ENCODE measurements at places on chromosomes 5 and 9.

DNA sequence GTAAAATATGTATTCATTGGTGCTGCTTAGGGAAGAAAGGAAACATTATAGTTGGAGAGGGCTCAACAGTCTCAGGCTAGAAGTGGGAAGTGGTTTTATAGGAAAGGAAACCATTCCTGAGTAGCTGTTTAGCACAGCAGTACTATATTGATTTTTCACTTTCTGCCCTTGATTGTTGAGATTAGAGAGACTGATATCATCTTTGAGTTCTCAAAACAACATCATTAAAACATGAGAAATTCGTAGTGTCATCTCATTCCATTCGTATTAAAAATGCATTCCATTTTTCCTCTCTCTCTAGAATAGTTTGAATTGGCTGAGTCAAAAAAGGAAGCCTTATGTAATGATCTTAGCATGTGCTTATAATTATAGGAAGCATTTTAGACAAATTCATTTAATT lies 14.1 kb downstream of the POLR3G start:
- DNase-seq = no peak

DNA sequence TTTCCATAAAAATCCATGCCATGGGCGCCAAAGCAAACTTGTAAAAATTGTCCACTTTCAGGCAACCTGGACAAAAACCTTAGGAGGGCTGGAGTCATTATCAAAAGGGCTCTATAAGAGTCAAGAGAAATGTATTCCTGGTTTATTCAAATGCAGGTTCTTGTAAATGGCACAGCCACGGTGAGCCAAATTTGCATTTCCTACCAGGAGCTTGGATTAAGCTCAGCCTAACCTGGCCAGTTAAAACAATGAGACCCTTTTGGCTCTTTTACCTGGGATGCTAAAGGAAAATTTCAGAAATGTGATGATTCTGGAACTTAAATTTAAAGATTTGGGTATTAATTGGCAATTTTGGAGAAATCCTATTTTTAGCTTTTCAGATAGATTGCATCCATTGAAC lies 8.9 kb upstream of the ZNF474 start:
- no peak for DNase-seq

DNA sequence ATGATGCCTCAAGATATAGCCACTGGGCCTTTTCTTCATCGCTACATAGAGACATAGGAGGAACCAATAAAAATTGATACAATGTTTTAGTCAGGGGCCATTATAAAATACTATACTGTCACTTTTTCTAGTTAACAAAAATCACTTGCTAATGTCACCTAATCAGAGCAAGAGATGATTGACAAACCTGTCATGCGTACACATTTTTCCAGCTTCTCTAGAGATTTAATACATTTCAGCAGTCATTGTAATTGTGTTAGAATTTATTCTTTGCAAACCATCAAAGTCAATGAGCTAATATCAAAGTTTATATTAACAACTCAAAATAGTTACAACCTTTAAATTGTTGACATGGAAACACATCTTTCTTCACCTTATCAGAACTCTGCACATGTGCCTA lies 513.6 kb upstream of the SEMA6A start:
- no peak for DNase-seq

DNA sequence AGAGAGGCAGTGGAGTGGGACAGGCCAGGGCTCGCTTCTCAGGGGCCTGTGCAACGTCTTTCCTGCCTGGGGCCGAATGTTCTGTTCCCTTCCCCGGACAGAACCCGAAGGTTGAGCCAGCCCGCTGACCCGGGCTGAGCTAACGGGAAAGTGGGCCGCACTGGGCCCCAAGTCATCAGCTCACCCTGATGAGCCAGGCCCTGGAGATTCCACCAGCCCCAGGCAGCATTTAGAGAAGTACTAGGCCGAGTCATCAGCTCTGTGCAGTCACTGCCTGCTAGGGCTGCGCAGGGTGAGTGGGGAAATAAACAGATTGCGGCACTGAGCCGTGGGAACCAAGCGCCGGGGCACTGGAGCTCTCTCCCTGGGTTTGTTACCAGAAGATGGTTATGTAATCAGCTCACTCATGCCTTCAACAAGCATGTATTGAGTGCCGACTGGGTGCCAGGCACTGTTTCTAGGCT lies 29.1 kb upstream of the DUSP1 start:
- no peak for DNase-seq

GRCh38 chr5:43711496-43711895 lies 108.5 kb downstream of the NNT start:
- DNase-seq = no peak

DNA sequence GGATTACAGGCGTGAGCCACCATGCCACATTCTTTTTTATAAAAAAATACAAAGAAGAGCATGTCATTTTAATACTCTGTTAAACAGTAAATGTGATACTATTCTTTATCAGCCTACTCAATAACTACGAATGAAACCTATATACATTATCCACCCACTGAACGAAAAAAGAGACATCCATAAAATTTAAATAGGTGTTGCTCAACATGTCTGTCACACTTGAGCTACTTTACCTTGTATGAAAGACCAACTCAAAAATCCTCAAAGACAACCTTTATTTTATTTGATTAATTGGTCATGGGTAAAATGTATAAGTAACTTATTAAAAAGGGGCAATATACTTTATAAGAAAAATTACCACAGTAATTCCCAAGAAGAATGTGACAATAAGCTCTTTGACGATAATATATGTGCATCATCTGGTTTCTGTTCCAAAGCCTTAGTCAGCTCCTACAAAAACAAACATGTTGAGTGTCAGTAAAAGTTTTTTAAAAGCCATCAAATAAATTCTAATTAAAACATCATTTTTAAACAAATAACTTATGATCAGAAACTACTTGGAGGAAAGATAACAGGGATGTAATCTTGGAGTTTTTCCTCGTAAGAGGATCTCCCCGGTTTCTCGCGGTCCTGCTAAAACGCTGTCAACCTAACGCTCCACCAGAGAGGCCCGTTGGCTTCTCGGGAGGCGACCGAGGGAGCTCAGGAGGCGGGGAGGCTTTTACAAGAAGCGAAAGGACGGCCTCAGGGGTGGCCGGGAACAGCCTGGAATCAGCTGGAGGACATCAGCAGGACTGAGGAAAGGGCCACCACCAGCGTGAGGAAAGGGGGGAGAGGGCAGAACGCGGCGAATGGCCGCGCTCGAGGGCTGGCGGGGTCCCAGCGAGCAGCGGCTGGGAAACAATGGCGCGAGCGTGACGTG lies 13.5 kb upstream of the ANKRD18B start:
- peak; percentile 58 for DNase-seq

DNA sequence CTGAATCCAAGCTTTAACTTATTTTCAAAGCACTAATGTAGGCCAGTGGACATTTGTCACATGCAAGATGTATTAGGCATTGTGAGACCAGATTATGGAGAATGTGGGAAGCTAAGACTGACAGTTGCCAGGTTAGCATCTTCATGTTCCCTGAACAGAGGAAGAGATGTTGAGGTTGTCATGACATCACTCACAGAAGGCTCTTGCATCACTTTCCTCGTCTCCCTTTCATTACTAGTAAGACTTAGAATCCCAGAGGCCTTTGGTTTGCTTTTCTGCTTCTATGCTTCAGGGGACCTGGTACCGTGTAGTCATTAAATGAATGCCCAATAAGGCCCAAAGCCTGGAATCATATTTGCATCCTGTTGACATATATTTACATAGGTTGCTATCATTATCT lies 76.4 kb upstream of the RPS23 start:
- DNase-seq = no peak

GRCh38 chr5:126124706-126125345 lies 298.4 kb upstream of the GRAMD2B start:
- no peak for DNase-seq

DNA sequence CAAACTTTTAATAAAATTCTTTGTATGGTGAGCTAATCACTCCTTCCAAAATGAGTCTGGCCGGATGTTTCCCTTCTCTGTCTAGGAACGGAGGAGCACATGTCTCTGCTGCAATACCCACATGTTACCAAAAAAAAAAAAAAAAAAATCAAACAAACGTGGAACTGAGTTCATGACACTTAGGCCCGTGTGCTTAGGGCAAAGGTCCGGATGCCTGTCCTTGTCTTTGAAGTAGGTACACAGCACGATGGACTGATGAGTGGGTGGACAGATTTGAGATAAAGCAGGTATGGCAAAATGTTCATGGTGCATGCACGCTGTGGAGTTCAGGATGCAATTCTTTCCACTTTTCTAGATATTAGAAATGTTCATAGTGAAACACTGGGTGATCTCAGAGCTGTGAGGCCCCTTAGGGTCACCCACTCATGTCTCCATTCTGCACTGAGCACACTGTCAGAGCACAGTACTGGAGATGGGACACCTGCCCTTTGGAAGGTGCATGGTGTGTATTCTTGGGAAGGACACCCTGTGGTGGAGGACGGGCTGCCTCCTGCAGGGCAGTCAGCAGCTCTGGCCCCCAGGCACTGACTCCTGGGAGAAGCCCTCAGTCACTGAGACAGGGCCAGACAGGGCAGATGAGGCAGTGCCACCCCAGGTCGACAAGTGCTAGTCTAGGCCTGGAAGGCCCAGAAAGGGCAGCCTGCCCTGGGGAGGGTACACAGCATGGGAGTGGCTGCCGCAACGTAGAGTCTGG lies 43.6 kb downstream of the GADD45G start:
- DNase-seq = no peak

- DNase-seq = no peak
These were observed 6.6 kb upstream of the FAM151B start for GRCh38 chr5:80481019-80481893.

DNA sequence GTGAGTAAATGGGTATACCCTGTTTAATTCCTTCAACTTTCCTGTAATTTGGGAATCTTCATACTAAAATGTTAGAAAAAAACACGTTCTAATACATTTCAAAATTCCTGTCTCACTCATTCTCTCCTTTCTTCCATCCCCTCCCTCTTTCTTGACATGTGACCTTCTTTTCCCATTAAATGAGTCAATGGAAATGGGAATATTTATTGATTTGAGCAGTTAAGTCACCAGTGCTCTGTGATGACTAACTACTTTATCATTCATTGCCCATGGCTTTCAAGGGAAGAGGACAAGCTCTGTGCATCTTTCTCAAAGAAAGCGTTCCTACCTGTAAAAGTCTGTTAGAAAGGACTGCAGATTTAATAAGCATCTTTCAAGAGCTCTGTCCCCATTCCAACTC lies 144.4 kb upstream of the MAP3K1 start:
- DNase-seq = no peak

GRCh38 chr9:94864196-94864595 lies 137.7 kb downstream of the AOPEP start:
- no peak for DNase-seq

GRCh38 chr5:158283397-158283796 lies 424.5 kb upstream of the CLINT1 start:
- DNase-seq = no peak

DNA sequence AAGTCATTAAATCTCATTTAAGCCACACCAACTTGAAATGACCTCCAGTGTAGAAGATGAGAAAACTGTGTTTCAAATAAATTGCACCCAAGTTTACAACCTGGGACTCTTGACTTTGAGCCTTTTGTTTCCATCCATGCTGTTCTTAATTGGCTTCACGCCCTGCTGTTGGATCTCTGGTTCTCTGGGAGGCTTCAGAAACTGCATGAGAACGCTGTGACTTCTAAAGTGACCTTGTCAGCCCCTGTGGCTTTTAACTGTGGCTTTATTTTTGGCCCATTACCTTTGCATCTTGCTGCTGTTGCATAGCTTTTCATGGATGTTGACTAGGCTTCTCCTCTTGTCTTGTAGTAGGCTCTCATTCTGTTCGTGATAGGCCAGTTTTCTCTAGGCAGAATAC lies 29.3 kb downstream of the TNFAIP8 start:
- DNase-seq = no peak

- no peak for DNase-seq
These were observed 7.8 kb downstream of the RAI14 start for GRCh38 chr5:34663771-34664496.

GRCh38 chr9:13268469-13268868 lies 11.0 kb downstream of the MPDZ start:
- DNase-seq = no peak

- DNase-seq = no peak
These were observed 43.9 kb downstream of the PDZD2 start for GRCh38 chr5:31682851-31683250.

DNA sequence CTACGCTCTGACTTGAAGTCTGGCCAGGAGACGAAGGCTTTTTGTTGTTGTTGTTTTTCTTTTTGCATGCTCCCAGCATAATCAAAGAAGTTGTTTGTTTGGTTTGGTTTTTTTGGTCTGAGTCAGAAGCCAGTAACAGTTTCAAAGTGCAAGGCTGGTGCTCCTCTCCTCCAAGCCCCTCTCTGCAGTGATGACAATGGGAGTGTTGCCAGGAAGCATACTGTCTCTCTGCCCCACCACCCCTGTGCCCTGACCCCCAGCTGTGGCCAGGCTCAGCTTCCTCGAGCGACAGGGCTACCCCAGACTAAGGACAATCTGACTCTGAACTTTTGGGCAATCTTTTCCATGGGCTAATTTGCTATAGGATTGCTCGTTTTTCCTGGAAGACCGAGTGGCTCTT lies 173.8 kb upstream of the PITX1 start:
- DNase-seq = no peak

GRCh38 chr9:128072144-128073021 lies 4.4 kb downstream of the SLC25A25 start:
- no peak for DNase-seq

DNA sequence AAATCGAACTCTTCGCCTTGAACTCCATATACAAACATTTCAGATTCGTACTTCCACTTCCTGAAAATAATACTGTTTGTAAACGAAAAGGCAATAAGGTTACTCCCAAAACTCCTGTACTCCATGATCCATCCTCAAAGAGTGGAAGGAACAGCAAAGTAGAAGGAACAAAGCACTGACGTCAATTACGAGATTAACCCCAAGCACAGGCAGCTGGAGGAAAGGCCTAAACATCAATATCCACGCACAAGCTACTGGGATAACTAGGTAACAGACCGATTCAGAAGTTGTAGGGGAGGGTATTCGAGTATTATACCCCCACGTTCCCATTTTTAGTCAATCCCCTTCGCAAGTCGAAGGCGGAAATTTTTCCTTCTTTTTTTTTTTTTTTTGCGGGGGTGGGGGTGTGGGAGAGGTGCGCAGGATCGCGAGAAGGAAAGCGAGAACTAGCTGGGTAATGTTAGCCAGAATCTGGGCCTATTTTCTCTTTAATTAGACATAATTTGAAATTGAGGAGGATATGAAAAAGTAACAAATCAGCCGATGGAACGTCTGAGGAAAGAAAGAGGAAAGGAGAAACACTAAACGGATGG lies 909 bp downstream of the AFF4 start:
- peak; percentile 68 for DNase-seq

GRCh38 chr9:87685441-87685840 lies 40.5 kb upstream of the CTSL start:
- DNase-seq = no peak
